CMK (cell line): ENCODE measurements at places on chromosomes 7 and 10.

- DNase-seq = no peak
These were observed 7.8 kb downstream of the FBXW4 start for GRCh38 chr10:101687071-101687658.

- DNase-seq = no peak
These were observed 9.0 kb downstream of the SKIDA1 start for GRCh38 chr10:21516242-21517131.

GRCh38 chr10:107139237-107139636 lies 25.3 kb downstream of the SORCS1 start:
- no peak for DNase-seq

GRCh38 chr7:150313367-150313809 lies 9.8 kb upstream of the LRRC61 start:
- no peak for DNase-seq
